CD4-positive, alpha-beta T cell treated with Interleukin-12 subunit alpha and Interleukin-12 subunit beta, for 1 hour (primary cell): ENCODE measurements at places on chromosomes 13 and 19.
A peak's percentile ranks its signal among the peaks of the same experiment; 100 is the strongest.

GRCh38 chr13:90427322-90428272, 919.9 kb upstream of the MIR17HG start:
- no peak for DNase-seq

- DNase-seq, result no peak
These were observed 22.5 kb downstream of the RNASEH2B start for GRCh38 chr13:50932091-50932490.

DNA sequence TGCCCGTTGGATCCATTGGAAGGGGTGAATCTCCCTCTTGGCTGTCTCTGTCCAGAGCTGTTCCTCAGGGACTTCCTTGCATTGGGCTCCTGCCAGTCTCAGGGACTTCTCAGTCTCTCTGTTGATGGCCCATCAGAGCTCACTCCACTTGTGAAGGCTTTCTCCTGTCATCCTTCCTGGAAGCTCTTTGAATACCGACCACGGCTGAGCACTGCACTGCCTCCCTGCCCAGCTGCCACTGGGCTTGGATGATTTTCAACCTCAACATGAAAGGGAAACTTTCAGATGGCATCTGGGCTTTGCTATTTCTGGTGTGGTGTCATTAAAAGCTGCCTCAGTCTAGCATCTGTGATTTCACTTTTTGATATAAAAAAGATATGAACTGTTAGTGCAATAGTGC, 66.1 kb upstream of the ANKRD10 start:
- DNase-seq, result no peak

- no peak for DNase-seq
These were observed 36.1 kb downstream of the ZNF787 start for GRCh38 chr19:56084835-56085536.

GRCh38 chr13:84563611-84564010, 681.3 kb upstream of the SLITRK1 start:
- DNase-seq, result no peak

DNA sequence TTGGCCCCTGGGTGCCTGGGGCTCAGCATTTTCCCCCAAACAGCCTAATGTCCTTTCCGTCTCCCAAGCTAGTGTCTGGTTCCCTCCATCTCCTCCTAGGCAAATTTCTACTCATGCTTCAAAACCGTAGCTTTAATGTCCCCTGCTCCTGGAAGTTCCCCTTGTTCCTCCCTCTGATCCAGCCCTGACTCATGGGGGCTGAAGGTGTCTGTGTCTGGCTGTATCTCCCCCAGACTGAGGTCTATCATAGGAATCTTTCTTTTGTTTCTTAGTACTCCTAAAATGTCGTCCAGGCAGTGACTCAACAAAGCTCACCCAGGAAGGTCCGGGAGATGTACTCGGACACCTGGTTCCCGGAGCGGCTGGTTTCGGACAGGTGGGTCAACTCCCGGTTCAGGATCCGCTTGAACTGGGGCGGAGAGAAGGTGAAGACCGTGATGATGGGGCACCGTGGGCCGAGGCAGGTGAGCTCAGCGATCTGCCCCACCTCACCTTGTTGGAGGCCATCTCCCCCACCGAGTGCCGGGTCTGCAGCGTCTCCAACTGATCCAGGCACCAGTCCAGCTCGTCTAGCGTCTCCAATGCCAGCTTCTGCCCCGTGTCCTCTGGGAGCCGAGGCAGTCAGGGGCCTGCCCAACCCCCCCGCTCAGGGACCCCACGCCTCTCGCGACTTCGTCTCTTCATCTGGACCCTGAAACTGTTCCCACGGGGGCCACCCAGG, 6.2 kb downstream of the PDE4C start:
- DNase-seq, result no peak

GRCh38 chr13:61052175-61052574, 363.5 kb downstream of the PCDH20 start:
- DNase-seq, result no peak

DNA sequence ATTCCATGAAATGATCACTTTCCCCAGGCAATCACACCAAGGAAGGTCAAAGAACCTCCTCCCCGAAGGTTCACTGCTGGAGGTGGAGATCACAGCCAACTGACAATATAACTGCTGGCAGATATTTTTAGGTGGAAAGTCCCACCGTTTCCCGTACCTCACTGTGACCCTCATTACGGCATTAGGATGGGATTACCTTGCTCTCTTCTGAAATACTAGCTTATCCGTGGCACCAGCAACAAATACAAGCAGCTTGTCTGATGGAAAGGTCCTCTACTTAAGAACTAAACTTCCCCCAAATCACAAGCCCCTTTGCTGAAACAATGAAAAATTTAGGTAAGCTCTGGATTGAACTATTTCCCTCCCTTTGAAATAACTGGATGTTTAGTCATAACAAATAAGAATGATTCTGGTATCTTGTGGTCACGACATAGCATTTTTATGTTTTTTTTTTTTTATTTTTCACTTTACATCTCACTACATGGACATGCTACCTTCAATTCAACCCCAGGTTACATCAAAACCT, 178.9 kb downstream of the COL4A1 start:
- DNase-seq, result no peak

- DNase-seq, result peak; percentile 60
These were observed 43.1 kb downstream of the CEBPG start for GRCh38 chr19:33416307-33417215.

GRCh38 chr19:17996826-17997316, 11.1 kb upstream of the ARRDC2 start:
- peak; percentile 89 for DNase-seq

DNA sequence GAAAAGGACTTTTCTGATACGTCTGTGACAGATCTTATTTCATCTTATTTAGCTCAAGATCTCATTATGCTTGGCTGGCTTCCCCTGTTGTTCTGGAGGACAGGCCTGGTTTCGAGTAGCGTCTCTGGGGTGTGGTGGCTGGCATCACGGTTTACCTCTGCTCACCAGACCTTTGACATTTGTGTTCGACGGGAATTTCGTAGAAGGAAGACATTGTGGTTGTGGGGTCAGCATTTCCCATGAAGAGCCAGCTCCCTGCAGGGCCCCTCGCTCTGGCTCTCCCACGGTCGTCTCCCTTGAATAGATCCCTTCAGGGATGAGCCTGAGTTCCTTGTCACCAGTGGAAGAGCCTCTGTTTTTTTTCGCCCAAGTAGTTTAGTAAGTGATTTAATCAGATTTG, 78.6 kb upstream of the TEX29 start:
- DNase-seq, result no peak

- DNase-seq, result no peak
These were observed 18.0 kb downstream of the CACNG6 start for GRCh38 chr19:54009440-54009839.

- DNase-seq, result no peak
These were observed 43.1 kb upstream of the CNMD start for GRCh38 chr13:52782471-52783448.

GRCh38 chr19:54199401-54199800, 1.3 kb upstream of the RPS9 start:
- DNase-seq, result no peak

DNA sequence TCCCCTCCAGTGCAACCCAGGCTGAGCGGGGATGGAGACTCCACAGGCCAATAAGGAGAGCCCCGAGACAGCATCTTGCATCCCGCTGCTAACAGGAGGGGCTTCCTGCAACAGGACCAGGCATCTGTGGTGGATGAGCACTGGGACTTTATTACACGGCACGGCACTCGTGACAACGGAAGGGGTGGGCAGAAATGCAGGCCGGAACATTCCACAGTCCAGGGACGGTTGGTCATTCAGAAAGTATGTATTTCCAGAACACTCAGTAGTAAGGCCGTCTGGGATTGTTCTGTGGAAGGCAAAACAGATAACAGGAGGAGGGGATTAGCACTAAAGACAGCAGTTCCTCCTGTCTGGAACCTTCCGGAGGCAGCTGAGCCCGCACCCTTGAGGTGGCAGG, 3.3 kb upstream of the TM6SF2 start:
- DNase-seq, result no peak
